ENCODE measurements at places on chromosomes 11 and 22.
A peak's percentile ranks its signal among the peaks of the same experiment; 100 is the strongest.

DNA sequence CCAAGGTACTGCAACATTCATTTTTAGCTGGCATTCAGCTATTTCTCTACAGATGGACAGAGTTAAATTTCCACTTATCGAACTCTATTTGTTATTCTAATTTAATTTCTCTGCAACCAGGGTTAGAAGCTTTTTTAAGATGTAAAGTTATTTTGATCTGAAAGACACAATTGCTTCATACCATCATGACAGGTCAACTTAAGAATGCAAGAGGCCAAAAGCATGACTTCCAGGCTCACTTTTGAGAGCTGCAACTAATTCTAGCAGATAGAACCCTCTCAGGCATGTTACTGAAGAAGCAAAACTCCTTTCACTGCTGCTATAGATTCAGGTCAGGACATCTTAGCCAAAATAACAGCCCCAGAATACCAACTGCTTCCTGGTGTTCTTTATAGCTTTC, 86.5 kb upstream of the GALNT18 start:
- no peak for DNase-seq

DNA sequence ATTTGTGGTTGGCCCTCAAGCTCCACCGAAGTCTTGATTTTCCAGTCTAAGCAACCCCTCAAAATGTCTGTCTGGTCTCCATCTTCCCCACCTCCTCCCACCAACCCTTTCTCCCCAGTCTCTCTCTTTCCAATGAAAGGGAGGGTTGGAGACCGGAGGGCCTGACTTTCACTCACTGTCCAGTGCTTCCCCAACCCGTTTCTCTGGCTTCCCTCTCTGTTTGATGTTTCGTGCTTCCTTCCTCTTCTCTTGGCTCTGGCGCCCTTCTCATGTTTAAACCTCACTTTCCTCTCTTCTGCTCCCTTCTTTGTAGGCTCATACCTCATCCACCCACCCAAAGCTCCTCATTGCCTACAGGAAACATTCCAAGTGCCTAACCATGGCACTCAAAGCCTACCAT, 11.1 kb upstream of the VPS37C start:
- DNase-seq: no peak

- DNase-seq: no peak
Observed at GRCh38 chr11:13284776-13285588, 7.4 kb downstream of the BMAL1 start.

GRCh38 chr11:27976262-27976661, 131.7 kb downstream of the KIF18A start:
- no peak for DNase-seq

DNA sequence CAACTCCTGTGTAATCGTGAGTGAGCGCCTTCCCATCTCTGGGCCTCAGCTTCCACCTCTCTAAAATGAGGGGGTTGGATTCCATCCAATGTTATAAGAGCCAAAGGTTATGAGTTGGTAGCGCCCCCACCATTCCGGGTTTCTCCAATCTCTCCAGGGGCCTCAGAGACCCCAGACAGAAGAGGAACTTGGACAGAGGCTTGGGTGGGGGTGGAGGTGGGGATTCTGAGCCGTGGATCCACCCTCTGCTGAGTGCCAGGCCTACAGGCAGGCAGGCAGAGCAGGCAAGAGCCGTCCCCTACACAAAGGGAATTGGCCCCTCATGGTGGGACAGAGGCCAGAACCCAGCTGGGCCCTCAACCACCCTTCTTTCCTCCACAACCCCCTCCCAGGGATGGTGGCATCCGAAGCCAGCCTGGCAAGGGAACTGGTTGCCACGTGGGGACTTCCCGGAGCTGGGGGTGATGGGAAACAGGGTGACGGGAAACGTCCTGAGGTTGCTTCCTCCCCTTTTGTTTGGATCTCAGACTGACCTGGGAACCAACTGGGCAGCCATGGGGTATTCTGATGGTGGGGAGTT, 31.8 kb downstream of the TXN2 start:
- DNase-seq: no peak

DNA sequence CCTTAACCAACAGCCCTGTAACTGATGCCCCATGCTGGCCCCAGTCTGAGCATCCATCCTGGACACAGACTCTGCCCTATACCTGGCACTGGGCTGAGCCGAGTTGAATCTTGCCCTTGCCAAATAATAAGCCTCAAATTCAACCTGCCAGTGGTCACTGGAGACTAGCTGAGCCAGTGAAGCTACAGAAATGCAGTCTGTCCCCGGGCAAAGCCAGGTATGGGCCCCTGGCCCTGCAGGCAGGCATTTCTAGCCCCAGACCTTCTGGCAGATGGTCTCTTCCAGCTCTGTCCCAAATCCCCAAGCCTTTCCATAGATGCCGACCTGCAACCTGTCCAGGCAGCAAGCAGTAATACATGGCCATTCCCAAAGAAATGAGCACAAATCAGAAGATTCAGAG, 4.7 kb downstream of the CLPB start:
- no peak for DNase-seq

DNA sequence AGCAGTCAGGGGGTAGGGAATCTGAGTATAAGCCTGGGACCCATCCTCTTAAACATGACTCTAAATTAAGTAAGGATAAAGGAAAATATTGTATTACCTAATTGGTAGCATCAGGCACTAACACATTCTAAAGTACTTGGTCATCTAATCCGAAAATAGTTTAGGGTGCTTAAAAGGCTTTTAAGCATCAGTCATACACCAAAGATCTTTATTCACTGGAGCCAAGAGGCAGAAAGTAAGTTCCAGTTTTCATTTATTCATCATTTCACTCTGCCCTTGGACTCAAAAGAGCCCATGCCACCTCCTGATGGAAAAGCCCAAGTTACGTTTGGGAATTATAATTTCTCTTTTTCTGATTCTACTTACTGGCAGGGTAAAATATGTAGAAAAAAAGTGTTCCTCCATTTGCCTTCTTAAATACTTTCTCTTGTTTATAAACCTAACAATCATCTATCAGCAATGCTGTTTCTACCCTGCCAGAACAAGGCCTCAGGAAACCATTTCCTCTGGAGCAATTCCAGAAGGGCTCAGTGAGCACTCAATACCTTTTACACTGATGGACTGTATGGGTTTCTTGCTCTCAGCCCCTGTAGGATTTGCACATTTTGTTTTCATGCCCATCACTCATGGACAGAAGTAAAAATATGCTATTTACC, 120.1 kb upstream of the SLC5A12 start:
- DNase-seq: no peak

DNA sequence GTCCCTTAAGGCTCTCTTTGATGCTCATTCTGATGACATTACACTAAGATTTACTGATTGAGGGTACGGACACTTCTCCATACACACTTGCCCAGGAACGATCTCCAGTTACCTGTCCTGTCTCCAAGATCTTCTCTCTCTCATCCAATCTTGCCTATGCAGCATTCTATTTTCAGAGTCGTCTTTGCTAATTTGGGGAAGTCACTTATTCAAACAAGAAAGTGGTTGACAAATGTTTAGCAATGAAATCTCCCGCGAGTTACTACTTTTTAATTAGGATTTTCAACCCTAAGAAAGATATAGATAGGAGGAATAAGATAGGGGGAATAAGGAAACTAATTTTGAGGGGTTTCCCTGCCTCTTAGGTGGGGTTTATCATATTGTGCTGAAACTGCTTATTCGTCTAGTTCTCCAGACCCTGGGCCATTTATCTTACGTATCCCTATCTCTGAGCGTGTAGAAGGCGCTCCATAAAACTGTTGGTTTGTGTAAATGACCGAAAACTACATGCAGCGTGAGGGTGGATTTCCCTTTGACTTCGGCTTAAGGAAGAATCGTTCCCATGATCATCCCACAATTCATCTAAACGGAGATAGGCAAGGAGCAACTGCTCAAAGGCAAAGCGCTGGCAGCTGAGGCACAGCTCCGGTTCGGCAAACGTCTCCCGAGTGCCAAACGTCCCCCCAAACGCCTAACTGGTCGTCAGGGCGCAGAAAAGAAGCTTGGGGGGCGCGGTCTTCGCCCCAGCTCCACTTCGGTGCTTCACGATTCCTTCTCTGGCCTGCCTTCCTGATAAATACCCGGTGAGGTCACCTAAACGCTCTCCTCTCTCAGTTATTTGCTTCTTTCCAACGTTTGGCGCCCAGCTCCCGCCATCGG, 804 bp downstream of the APIP start:
- no peak for DNase-seq

GRCh38 chr11:103546236-103546635, 437.0 kb downstream of the DYNC2H1 start:
- no peak for DNase-seq

GRCh38 chr11:44611687-44612434, 46.4 kb downstream of the CD82 start:
- peak; percentile 48 for DNase-seq

- DNase-seq: no peak
Observed at GRCh38 chr22:21876486-21877176, 9.2 kb upstream of the MAPK1 start.

DNA sequence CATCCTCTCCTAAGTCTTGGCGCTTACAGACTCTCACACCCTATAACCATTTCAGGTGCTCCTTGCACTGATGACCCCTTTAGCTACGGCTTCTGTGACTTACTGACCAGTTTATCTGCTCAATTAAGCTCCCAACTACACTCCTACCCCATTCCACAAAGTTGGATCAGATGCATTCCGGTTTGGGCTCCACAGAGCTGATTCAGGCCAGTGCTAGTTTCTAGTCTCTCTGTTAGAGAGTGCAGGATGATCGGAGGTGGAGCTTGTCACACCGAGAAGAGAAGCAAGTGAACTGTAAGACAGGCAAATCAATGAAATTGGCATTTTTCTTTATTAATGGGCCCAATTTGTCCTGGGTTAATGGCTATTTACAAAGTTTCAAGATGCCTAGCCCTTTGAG, 436.8 kb upstream of the CADM1 start:
- DNase-seq: no peak

DNA sequence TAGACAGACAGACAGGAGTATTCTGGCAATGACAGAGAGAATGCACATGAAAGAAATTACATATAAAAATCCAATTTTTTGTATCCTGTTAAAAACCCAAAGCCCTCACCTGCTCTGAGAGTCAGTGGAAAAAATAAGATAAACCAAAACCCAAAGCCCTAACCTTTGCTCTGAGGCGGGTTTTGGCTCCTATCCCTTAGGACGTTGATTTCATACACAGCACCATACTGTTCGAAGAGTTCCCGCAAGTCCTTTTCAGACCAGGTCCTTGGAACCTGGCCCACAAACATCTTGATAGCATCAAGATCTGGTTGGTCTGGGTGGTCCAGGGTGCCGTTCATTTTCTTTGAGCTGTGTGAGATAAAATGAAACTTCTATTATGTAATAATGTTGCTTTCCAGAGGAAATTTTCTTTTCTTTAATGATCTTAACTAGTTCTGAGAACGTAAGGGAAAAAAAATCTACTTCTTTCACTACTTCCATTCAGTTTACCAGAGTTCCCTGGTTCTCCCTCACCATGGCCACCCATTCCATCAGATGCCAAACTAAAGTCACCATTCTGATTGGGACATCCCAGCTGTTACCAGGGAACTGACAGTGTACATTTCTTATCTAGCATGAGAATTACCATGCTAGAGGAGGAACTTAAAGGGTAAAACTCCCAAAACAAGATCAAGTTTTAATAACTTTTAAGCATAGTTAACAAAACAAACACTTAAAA, 39.9 kb upstream of the RAPSN start:
- DNase-seq: no peak

DNA sequence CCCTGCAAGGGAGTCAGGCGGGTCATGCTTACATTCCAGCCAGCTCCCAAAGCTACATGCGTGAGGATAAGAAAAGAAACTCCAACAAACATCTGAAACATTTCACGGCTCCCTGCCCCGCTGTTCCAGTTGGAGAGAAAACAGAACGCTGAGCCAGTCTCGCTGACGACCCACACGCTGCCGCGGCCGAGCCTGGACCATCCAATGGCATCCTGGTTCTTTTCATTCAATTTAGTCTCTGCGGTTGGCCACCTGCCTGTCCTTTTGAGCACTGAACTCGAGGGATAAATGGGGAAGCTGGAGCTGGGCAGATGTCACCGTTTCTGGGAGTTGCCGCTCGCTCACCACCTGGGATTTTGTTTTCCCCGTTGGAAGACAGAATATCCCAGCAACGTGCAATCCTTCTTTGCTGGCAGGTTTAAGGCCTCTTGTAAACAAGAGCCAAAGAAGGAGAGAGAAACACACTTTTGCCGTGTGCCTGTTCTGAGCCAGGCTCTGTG, 45.3 kb upstream of the SHISAL1 start:
- no peak for DNase-seq

GRCh38 chr22:19126309-19127273, 4.4 kb upstream of the DGCR2 start:
- no peak for DNase-seq

- DNase-seq: no peak
Observed at GRCh38 chr11:46072172-46072964, 48.9 kb downstream of the PHF21A start.

DNA sequence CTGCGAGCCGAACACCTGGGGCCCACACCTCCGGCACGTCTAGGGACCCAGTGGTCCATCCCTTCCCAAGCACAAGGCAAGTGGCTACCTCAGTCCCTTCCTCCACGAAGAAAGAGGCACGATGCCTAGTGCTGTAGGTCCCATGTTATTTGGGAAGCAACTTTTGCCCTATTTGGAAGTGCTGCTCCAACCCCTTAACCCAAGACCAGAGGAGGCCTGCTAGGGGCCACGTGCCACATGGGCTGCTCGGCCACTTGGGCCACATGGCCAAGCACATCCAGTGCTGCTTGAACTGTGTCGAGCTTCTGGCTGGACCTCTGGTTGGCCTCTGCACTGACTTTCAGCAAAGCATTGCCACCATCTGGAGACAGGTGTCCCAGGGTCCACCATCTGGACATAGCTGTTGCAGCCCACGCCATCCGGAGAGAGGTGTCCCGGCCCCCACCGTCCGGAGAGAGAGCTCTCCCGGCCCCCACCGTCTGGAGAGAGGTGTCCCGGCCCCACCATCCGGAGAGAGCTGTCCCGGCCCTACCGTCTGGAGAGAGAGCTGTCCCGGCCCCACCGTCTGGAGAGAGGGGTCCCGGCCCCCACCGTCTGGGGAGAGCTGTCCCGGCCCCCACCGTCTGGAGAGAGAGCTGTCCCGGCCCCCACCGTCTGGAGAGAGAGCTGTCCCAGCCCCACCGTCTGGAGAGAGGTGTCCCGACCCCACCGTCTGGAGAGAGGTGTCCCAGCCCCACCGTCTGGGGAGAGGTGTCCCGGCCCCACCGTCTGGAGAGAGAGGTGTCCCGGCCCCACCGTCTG, 6.5 kb upstream of the B4GALNT4 start:
- no peak for DNase-seq

GRCh38 chr11:17765356-17766072, 30.9 kb downstream of the KCNC1 start:
- DNase-seq: no peak

GRCh38 chr11:120577041-120577440, 65.5 kb downstream of the GRIK4 start:
- DNase-seq: no peak

DNA sequence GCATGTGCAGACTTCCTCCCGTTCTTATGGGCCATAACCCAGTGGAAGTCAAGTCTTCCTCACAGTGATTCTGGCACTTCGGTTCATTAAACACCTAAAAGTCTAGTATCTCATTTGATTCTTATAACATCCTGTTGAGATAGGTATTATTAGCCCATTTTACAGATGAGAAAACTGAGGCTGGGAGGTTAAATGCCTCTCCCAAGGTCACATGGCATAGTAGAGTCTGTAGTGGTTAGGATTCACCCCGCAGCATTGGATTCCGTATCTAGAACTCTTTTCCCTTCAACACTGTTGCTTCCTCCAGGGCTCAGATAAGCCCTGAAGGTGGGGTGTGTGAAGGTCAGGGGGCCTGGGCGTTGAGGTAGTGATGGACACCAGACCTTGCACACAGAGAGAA, 3.4 kb downstream of the GPHA2 start:
- DNase-seq: no peak

All from activated CD4-positive, alpha-beta T cell treated with anti-CD3 and anti-CD28 coated beads for 1 hour (primary cell).